ENCODE measurements at places on chromosomes 16 and 17. TPM values are rescaled to one million over a fixed set of nuclear protein-coding genes. Genes with fewer than 3 reads are reported as not detected.

CCL3 gene
- total RNA-seq = not detected

PRSS36 gene
- total RNA-seq = 0.14 TPM

HSF5 gene
- total RNA-seq = under 0.01 TPM

P2RX5 gene
- total RNA-seq = 1.7 TPM

CCL17 gene
- total RNA-seq = not detected

TMED6 gene
- 0.14 TPM for total RNA-seq

CDRT15L2 gene
- not detected for total RNA-seq

SYT17 gene
- 0.53 TPM for total RNA-seq

CES4A gene
- 1.6 TPM for total RNA-seq

TLCD3B gene
- total RNA-seq = 0.13 TPM

CNTNAP4 gene
- total RNA-seq = not detected

TPSAB1 gene
- total RNA-seq = not detected

QPRT gene
- total RNA-seq = 0.07 TPM

TSEN54 gene
- 10.1 TPM for total RNA-seq

HES7 gene
- total RNA-seq = 1.0 TPM

PGS1 gene
- total RNA-seq = 59.7 TPM

PRAC2 gene
- total RNA-seq = not detected

TEDC2 gene
- 11.6 TPM for total RNA-seq

RHBDL1 gene
- total RNA-seq = 0.27 TPM

MPV17L gene
- total RNA-seq = 0.13 TPM

ZNF232 gene
- 7.7 TPM for total RNA-seq

KRTAP4-1 gene
- not detected for total RNA-seq

TBC1D3L gene
- total RNA-seq = 2.1 TPM

KCNH4 gene
- under 0.01 TPM for total RNA-seq

IL21R gene
- not detected for total RNA-seq

STARD3 gene
- total RNA-seq = 22.6 TPM

DPEP1 gene
- total RNA-seq = 0.57 TPM

TP53TG3B gene
- not detected for total RNA-seq

PPP1R1B gene
- not detected for total RNA-seq

HSPB9 gene
- total RNA-seq = not detected

SERPINF2 gene
- not detected for total RNA-seq

POLDIP2 gene
- total RNA-seq = 79.1 TPM

TBC1D3E gene
- 0.53 TPM for total RNA-seq
